Suprapubic skin (tissue), 4 donors: ENCODE measurements at places on chromosomes 2 and 18. TPM values are rescaled to one million over a fixed set of nuclear protein-coding genes. Genes with fewer than 3 reads are reported as not detected.

- no peak overlapping the region for H3K4me3 ChIP-seq
- H3K27me3 ChIP-seq = no peaks in the 10 kb centered on the region
- no peaks in the 10 kb centered on the region for H3K4me1 ChIP-seq
- no peak overlapping the region for H3K27ac ChIP-seq
- peak; percentile 62 for DNase-seq
Measured at GRCh38 chr2:1769703-1770422, 25.5 kb upstream of the PXDN start.

GRCh38 chr2:197052356-197052755 is 125.8 kb upstream of the PGAP1 start:
- H3K4me1 ChIP-seq = peaks cover 8% of the 10 kb centered on the region
- DNase-seq = no peak
- no peaks in the 10 kb centered on the region for H3K36me3 ChIP-seq
- H3K27ac ChIP-seq = no peak overlapping the region
- no peaks in the 10 kb centered on the region for H3K27me3 ChIP-seq

DNA sequence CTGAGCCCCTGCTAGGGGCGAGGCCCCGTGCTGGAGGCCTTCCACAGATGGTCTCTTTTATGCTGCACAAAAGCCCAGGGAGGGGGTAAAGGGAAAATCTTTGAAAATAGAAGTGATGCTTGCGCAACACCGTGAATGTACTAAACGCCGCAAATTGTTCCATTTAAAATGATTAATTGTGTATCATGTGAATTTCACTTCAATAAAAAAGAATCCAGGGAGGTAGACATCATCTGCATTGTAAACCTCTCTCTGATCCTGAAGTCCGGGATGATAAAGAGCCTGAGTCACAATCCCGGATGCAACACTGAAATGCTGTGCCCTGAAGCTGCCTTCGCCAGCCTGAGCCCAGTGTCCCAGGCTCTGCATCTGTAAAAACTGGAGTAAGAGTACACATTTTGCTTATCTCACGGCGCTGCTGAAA is 107.7 kb upstream of the PPP1CB start:
- no peaks in the 10 kb centered on the region for H3K27me3 ChIP-seq
- peaks cover 24% of the 10 kb centered on the region for H3K4me1 ChIP-seq
- H3K27ac ChIP-seq = peak overlapping the region; percentile 78
- DNase-seq = no peak
- H3K4me3 ChIP-seq = no peak overlapping the region

GRCh38 chr2:38722271-38723061 is 28.7 kb downstream of the SRSF7 start:
- no peak for DNase-seq
- peaks cover 30% of the 10 kb centered on the region for H3K4me1 ChIP-seq
- H3K4me3 ChIP-seq = no peak overlapping the region

DNA sequence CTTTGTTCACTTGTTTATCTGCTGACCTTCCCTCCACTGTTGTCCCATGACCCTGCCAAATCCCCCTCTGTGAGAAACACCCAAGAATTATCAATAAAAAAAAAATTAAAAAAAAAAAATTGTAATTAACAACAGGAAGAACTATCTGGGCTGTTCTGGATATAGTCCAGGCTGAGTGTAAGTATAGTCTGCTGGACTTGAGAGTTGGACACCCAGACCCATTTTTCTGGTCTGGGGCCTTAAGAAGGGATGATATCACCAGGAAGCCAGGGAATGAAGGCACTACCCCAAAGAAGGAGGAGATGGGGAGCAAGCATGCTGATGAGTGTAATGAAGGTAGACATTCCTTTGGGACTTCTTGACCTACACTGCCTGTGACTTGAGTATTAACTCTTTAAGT is 72.1 kb upstream of the ZFP36L2 start:
- no peaks in the 10 kb centered on the region for H3K27me3 ChIP-seq
- no peak overlapping the region for H3K27ac ChIP-seq
- DNase-seq = no peak
- no peaks in the 10 kb centered on the region for H3K36me3 ChIP-seq
- H3K4me1 ChIP-seq = peaks cover 51% of the 10 kb centered on the region
- no peak overlapping the region for H3K4me3 ChIP-seq

DNA sequence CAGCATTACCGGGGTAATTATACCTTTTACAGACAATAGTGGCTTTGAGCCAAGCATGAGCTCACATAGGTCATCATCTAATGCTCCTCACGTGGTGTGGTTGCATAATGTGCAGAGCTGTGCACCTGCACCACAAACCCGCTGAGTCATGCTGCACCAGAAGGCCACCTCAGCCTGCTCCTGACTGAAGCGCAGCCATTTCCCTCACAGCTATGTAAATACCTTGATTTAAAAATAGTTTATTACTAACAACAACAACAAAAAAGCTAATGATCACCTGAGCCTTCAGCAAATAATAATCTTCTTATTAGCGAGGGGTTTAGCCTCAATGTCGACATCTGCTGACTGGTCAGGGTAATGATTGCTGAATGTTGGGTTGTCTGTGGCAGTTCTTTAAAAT is 238.8 kb downstream of the MBD5 start:
- H3K4me3 ChIP-seq = no peak overlapping the region
- no peak overlapping the region for H3K27ac ChIP-seq
- peaks cover 2% of the 10 kb centered on the region for H3K36me3 ChIP-seq
- DNase-seq = no peak

- H3K36me3 ChIP-seq = no peaks in the 10 kb centered on the region
- H3K4me3 ChIP-seq = no peak overlapping the region
- no peak for DNase-seq
- no peaks in the 10 kb centered on the region for H3K4me1 ChIP-seq
- H3K27ac ChIP-seq = no peak overlapping the region
- no peaks in the 10 kb centered on the region for H3K27me3 ChIP-seq
Measured at GRCh38 chr2:188367164-188367563, 75.5 kb downstream of the GULP1 start.

GRCh38 chr18:48609820-48610815 is 71.3 kb downstream of the CTIF start:
- no peak for DNase-seq
- no peaks in the 10 kb centered on the region for H3K4me1 ChIP-seq
- H3K4me3 ChIP-seq = no peak overlapping the region

DNA sequence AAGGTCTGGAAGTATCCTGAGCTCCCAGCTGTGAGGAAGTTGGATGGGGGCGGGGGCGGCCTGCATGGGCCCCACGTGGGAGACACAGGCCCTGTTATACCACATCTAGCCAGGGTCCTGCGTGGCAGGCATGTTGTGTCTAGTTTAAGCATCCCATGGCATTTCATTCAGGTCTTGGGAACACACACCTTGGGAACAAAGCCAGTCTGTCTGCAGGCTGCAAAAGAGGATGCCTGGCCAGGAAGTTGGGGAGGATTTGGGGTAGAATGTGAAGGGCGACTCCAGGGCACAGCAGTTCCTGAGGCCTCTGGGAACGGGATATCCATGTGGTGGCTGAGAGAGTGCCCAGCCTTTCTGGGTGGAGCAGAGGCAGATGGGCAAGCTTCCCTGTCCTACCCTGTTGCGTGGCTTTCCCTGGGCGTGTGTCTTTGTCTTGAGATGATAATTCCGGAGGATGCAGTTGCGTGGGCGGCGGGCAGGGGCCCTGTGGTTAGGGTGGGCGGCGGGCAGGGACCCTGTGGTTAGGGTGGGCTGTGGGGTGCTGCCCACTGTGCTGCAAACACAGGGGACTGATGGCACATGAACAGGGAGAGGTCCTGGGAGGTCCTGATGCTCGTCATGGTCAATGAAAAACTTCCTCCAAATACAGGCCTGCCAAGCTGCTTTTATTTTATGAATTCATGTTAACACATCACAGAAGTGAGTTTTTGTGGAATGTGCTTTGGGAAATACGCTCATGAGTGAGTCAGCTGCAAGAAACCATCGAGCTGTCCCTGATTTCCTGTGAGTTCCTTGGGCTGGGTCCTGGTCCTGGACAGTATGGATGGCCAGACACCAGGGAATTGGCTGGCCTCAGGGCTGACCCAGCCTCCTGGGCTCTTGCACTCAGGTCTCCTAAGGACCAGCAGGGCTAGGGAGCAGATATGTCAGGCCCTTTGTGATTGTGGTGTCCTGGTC is 90.0 kb upstream of the HS6ST1 start:
- peak overlapping the region; percentile 41 for H3K27ac ChIP-seq
- peaks cover 21% of the 10 kb centered on the region for H3K4me1 ChIP-seq
- H3K4me3 ChIP-seq = no peak overlapping the region
- no peak for DNase-seq

DNA sequence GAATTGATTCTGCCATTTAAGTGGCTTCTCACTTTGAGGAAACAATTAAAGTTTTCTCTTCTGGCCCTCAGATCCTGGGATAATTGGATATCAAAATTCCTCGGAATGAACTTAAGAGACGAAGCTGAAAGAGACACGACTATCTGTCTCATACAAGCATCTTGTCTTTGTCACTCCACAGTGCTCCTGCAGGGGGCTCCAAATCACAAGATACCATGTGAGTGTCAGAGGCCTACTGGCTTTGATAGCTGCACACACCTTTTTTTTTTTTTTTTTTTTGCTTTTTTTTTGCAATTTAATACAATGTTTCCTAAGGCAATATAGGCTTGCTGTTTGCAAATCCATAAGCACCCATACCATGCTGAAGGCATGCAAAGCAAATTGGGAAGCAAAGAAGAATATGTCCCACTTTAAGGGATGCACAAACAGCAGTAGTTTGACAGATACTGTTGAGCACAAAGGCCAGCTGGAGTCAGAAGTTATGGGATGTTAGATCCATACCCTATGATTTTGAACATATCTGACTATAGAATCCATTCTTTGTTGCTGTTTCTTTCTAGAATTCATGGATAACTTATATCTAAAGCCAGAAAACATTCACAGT is 109.0 kb upstream of the CBLN2 start:
- no peaks in the 10 kb centered on the region for H3K27me3 ChIP-seq
- H3K4me3 ChIP-seq = no peak overlapping the region
- DNase-seq = no peak
- H3K36me3 ChIP-seq = no peaks in the 10 kb centered on the region

- H3K36me3 ChIP-seq = no peaks in the 10 kb centered on the region
- DNase-seq = no peak
- no peak overlapping the region for H3K4me3 ChIP-seq
- H3K4me1 ChIP-seq = no peaks in the 10 kb centered on the region
- no peak overlapping the region for H3K27ac ChIP-seq
Measured at GRCh38 chr2:215260097-215260677, 51.7 kb upstream of the ATIC start.

DNA sequence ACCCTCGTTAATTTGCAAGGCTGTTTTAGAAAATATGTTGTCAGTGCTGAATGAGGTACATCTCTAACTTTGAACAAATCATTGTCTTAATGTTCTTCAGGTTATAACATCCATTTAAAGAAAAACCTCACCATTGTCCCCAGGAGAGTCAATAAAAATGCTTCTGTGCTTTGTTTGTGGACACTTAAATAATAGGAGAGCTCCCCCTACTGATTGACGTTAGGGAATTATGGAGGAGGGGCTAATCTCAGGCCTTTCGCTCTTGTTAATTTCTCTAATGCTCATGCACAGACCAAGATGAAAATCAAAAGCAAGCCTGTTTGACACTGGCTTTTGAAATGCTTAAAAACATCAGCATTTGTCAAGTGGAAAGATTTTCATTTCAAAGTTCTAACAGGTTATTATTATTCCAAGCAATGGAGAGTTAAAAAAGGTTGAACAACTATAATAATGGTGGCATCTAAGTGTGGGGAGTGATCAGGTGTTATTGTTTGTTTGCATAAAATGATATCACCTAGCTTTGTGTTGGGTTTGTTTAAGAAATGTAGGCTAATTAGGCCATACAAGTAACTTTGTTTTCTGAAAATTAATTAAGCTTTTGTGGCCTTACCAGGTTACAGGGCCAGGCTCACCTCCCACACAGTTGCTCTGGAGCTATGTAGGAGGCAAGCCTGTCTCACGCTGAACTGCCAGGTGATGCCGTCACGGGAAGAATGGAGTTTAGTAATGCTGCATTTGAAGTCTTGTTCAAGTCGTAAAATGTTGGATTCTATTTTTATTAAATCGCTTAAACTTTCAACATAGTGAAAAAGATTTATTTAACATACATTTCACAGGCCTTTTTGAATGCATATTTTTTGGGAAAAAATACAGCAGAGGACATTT is 51.7 kb upstream of the SMIM21 start:
- no peaks in the 10 kb centered on the region for H3K36me3 ChIP-seq
- no peaks in the 10 kb centered on the region for H3K27me3 ChIP-seq
- DNase-seq = no peak

GRCh38 chr2:157760949-157761348 is 115.2 kb downstream of the ACVR1 start:
- peaks cover 56% of the 10 kb centered on the region for H3K36me3 ChIP-seq
- H3K27ac ChIP-seq = no peak overlapping the region
- no peak overlapping the region for H3K4me3 ChIP-seq
- no peak for DNase-seq

GRCh38 chr2:161122772-161123530 is 37.3 kb upstream of the TANK start:
- H3K27me3 ChIP-seq = no peaks in the 10 kb centered on the region
- H3K4me3 ChIP-seq = peak overlapping the region; percentile 21
- peaks cover 35% of the 10 kb centered on the region for H3K4me1 ChIP-seq
- no peak for DNase-seq
- H3K36me3 ChIP-seq = no peaks in the 10 kb centered on the region

GRCh38 chr2:178283341-178283918 is 89.1 kb downstream of the OSBPL6 start:
- peaks cover 19% of the 10 kb centered on the region for H3K4me1 ChIP-seq
- H3K27me3 ChIP-seq = no peaks in the 10 kb centered on the region

- DNase-seq = no peak
- no peaks in the 10 kb centered on the region for H3K36me3 ChIP-seq
- no peaks in the 10 kb centered on the region for H3K4me1 ChIP-seq
- H3K27me3 ChIP-seq = no peaks in the 10 kb centered on the region
- no peak overlapping the region for H3K27ac ChIP-seq
Measured at GRCh38 chr2:4882421-4882820, 809.8 kb upstream of the SOX11 start.

ANKRD30B gene
- total RNA-seq = not detected

ZNF385B gene
- total RNA-seq = 3.6 TPM

MLPH gene
- 21.5 TPM for total RNA-seq

CRACDL gene
- total RNA-seq = 11.0 TPM
